Mucosa of descending colon (tissue), 3 donors: ENCODE measurements at places on chromosomes 4 and X. TPM values are rescaled to one million over a fixed set of nuclear protein-coding genes. Genes with fewer than 3 reads are reported as not detected.

Gene PAGE4
- total RNA-seq, result not detected

GRCh38 chr4:53453385-53453784 is 75.9 kb downstream of the FIP1L1 start:
- DNase-seq, result no peak

DNA sequence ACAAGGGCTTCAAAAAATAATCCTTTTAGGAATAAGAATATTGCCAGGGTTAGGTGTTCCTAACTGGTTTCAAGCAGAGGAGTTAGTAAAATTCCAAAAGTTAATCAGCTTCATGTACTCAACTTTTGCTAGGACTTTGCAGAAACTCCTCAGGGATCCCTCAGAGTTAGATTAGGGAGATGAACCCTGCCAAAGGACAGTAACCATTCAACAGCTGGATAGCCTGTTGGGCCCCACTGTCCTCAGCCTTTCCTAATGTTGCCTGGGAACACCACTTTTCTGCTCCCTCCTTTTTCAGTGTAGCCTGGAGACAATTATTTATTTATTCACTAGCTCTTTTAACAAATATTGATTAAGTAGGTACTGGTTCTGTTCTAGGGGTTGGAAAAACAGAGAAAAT is 53.8 kb downstream of the NFKB1 start:
- no peak for DNase-seq

Gene NLGN3
- total RNA-seq, result 0.94 TPM
